ENCODE measurements at places on chromosomes 1 and 21.

- no peak for DNase-seq
Observed at GRCh38 chr1:230544758-230545157, 97.5 kb upstream of the COG2 start.

- DNase-seq, result no peak
Observed at GRCh38 chr1:167064621-167065020, 25.6 kb downstream of the GPA33 start.

DNA sequence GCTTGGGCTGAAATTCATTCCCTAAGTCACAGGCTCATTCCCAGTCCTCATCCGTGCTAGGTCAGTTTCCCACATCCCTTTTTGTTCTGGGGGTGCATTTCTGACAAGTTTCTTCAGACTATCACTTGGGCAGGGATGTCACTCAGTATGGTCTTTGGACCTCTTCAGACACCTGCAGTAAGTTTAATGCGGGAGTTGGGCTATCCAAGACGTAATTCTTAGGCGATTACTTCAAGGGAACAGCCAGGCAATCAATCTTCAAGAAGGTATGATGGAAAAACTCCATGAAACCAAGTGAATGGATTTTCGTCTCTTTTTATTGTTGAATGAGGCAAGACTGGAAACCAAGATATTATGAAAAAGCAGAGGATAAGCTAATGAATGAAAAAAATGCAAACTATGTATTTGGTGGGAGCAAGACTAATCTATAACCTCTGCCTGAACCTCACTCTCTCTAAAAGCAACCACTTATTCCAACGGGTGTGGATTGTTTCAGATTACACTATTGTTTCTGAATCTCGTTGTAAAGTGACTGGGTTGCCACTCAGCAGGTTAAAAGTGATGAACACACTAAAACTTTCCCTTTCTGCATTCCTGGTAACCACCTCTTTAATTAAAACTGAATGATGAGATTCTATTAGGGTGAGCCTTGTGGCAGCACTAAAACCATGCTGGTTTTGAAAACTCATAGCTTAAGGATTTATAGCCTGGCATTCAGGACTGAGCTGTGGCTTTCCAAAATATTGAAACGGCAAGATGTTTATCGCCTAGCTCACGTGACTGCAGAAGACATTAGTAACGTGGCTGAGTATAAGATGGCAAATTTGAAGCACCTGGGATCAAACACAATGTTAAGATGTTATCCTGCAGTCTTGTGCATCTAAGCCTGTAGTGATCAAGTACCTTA, 1.1 kb downstream of the RASAL2 start:
- DNase-seq, result no peak

GRCh38 chr1:214568328-214568727, 16.9 kb upstream of the PTPN14 start:
- DNase-seq, result no peak

DNA sequence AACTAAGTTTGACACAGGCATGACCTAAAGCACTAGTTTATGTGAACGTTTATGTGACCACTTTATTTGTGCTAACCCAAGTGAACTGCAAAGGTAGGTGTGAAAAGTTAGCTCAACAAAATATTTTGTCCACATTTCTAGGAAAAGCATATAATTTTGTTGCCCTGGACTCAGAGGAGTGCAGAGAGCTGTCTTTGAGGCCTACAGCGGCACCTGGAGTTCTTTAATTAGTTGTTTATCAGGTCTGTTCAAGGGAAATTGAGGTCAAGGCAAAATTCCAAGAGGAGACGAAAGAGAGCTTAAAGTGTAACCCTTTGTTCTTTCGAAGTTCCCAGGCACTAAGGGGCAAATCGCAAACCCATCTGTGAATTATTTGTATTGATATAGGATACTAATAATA, 1.3 kb downstream of the GIPC2 start:
- DNase-seq, result no peak

- DNase-seq, result no peak
Observed at GRCh38 chr1:208393826-208394225, 149.6 kb upstream of the PLXNA2 start.

- no peak for DNase-seq
Observed at GRCh38 chr1:216916890-216917438, 193.7 kb upstream of the ESRRG start.

DNA sequence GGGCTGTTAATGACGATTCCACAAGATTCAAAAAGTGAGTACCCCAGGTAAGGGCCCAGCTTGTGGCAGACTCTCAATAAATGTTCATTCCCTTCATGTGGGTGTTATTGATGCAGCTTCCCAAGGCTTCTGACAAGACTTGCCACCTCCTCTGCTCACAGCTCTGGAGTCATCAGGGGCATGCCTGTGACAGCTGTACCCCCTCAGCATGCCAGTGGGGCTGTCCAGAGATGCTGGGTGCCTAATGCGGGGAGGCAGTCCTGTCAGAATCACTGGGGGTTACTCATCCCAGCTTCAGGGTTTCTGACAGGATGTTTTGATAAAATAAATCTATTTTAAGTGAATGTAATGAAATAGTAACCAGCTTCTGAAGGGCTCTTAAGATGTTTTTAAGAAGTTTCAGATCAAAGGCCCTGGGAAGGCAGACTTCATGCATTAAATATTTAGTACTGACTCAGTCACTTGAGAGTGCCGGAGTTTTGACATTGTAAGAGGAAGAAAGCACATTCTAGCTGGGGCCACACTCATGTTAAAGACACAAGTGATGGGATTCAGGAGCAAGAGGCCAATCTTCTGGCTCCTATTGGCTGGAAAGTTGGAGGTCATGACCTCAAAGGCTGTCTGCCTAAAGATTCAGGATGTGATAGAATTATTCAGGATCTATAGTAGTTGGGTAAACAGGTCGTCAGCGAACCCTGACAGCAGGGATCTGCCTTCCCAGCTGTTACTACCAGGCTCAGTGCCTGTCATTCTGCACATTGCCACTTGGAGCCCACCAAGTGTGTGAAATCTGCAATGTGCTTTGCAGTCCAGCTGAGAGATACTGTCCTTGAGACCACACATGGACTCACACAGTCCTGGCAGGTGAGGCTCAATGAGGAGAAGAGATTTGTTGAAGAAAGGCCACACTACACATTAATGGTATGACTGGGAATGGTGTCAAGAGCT, 239.6 kb upstream of the BEND5 start:
- no peak for DNase-seq

- no peak for DNase-seq
Observed at GRCh38 chr1:19488136-19488535, 2.8 kb upstream of the CAPZB start.

DNA sequence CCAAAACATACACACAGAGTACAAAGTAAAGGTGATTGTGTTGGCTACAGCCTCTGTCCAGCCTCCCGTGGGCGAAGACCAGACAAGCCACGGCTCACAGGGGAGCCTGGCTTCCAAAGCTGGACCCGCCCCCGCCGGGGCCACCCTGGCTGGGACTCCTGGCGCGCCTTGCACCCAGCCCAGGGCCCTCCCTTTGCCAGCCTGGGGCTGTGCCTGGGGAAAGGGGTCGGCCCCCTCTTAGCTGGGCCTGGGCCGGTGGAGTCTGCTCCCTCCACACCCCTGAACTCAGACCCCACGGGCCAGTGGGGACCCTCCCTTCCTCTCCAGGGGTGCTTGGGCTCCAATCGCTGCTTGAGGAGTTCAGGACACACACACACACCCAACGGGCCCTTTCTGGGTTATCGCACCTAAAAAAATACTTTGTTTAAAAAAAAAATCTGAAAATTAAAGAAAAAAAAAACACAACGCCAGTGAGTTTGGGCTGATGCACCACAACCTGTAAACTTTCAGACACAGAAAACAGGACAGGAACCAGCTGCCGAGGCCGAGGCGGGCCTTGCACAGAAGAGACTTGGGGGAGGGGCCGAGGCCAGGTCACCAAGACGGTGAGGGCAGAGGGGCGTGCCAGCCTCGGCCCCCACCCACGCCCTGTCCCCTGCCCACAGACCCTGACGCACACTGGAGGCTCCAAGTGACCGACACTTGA, 56.3 kb downstream of the KCNAB2 start:
- DNase-seq, result no peak

DNA sequence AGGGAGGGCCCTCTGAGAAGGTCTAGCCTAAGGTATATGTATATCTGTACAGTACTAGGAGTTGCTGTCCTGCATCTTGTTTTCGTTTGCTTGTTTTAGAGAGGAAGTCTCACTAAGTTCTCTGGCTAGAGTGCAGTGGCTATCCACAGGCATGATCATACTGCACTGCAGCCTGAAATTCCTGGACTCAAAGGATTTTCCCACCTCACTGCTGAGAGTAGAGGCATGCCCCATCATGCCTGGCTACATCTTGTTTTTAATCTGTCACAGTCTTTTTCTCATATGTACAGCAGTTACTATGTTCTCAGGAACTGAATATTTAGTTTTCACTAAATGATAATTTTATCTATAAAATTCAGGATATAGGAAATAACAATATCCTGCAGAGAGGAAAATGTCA, 15.3 kb upstream of the PYHIN1 start:
- DNase-seq, result no peak

GRCh38 chr1:68795956-68796355, 299.1 kb upstream of the DEPDC1 start:
- no peak for DNase-seq

DNA sequence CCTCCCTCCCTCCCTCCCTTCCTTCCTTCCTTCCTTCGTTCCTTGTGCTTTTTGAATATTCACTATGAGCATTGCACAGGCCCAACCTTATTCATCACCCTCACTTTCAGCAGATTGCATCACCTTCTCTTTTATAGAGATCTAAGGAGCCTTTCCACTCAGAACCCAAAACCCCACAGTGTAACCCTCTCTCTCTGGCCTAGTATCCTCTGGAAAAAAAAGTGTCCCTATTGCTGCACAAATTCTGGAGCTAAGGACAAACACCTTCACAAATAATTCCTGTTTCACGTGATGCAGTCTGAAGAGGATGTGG, 25.6 kb downstream of the OR10J5 start:
- DNase-seq, result no peak

DNA sequence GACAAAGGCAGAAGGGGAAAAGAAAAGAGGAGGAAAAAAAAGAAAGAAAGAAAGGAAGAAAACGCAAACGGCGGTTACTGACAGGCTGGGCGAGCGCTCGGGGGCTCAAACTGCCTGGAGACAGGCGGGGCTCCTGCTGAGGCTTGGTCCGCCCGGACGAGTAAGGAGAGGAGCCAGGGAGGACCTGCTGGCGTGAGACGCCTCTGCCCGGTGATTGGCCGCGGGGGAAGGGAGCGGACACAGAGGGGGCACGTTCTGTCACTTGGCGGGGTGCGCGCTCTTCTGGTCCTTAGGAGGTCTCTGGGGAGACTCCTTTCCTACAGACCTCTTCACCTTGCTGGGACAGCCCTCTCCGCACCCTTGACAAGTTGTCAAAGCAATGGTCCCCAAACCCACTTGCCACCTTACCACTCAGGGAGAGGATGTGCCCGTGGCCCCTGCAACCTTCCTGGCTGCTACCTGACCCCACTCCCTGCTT, 791 bp upstream of the PIK3R3 start:
- DNase-seq, result no peak

GRCh38 chr1:171919891-171920887, 78.9 kb downstream of the DNM3 start:
- no peak for DNase-seq

DNA sequence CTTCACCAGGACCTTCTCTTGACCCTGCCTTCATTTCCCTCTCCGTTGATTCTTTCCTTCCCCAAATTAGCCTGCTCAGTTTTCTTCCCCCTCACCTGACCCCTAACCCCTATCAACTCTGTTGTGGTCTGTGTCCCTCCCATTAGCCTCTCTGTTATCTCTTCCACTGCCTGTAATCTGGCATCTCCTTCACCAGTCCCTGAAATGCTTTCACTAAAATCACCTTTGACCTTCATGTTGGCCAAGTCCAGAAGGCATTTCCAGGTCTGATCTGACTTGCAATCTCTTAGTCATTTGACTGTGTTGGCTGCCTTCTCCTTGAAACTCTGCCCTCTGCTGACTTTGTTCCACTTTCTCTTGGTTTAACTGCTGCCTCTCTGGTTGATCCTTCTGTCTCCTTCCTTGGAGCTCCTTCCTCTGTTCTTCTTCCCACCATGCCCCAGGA, 28.2 kb downstream of the ATP8B2 start:
- DNase-seq, result no peak

GRCh38 chr1:93331412-93331811, 14.3 kb upstream of the DR1 start:
- no peak for DNase-seq

DNA sequence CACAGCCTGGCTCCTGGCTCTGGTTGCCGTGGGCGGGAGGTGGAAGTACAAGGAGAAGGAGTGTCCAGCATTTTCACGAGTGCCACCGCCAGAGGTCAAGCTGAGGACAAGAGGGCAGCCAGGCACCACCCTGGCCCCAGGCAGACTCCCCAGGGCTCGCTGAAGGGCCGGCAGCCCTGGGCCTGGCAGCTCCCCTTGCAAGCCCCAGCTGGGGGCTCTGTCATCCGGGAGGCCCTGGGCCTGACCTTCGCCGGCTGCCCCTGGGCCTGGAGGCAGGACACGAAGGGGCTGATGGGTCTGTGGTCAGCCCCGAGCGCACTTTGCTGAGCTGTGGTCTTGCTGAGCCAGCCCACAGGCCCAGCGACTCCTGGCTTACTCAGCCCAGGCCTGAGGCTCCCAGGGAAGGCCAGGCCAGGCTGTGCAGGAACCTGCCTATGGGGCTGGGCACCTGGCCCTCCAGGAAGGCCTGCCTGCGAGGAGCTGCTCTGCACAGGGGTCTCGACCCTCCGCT, 74.8 kb downstream of the MORN1 start:
- no peak for DNase-seq

- no peak for DNase-seq
Observed at GRCh38 chr1:53469373-53469772, 10.2 kb downstream of the DMRTB1 start.

GRCh38 chr1:183450093-183450492, 22.2 kb upstream of the SMG7 start:
- no peak for DNase-seq

- no peak for DNase-seq
Observed at GRCh38 chr1:202283379-202283844, 58.3 kb downstream of the UBE2T start.

- no peak for DNase-seq
Observed at GRCh38 chr1:41730806-41731205, 187.9 kb downstream of the HIVEP3 start.

- DNase-seq, result no peak
Observed at GRCh38 chr1:212962509-212962908, 12.2 kb downstream of the VASH2 start.

DNA sequence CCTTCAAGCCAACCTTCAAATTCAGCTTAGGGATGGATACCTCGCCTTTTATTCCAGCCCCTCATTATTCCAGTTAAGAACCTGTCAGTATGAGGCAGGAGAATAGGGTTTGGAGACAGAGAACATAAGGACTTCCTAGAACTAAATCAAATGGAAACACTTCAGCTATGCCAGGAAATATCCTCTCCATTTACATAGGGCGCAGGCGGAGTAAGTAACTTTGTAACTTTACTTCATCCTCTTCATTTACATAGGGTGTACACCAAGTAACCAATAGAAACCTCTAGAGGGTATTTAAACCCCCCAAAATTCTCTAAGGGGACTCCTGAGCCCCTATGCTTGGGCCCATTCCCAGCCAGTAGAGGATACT, 75.4 kb upstream of the ATF3 start:
- no peak for DNase-seq

GRCh38 chr1:208787219-208787618, 543.0 kb upstream of the PLXNA2 start:
- no peak for DNase-seq
